Activated CD8-positive, alpha-beta memory T cell treated with anti-CD3 and anti-CD28 coated beads for 1 hour (primary cell): ENCODE measurements at places on chromosomes 1 and 21.

DNA sequence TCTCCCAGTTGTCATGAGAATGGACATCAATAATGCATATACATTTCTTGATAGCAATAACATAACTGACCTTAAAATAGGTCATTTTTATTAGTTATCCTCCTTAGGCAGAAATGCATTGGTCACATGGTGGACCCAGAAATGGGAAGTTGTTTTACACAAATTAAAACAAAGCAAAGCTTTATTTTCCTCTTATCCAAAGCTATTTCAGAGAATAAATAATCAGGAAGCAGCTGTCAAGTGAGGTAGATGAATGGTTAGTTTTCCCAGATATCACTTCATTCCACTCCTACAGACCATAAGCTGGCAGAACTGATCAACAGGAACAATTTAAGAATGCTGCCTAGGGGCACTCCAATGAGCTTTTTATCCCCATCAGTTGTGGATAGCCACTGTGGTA, 16.0 kb upstream of the OLIG1 start:
- DNase-seq, result no peak

GRCh38 chr1:171644805-171645483, 7.5 kb downstream of the MYOC start:
- peak; percentile 19 for DNase-seq

GRCh38 chr1:53947172-53947907, 1.2 kb downstream of the LRRC42 start:
- DNase-seq, result no peak

- DNase-seq, result no peak
These were observed 77.4 kb downstream of the SYT6 start for GRCh38 chr1:114076308-114076707.

GRCh38 chr1:117672756-117673155, 66.9 kb downstream of the TENT5C start:
- DNase-seq, result no peak

GRCh38 chr1:29830383-29830782, 594.1 kb downstream of the PTPRU start:
- DNase-seq, result no peak

DNA sequence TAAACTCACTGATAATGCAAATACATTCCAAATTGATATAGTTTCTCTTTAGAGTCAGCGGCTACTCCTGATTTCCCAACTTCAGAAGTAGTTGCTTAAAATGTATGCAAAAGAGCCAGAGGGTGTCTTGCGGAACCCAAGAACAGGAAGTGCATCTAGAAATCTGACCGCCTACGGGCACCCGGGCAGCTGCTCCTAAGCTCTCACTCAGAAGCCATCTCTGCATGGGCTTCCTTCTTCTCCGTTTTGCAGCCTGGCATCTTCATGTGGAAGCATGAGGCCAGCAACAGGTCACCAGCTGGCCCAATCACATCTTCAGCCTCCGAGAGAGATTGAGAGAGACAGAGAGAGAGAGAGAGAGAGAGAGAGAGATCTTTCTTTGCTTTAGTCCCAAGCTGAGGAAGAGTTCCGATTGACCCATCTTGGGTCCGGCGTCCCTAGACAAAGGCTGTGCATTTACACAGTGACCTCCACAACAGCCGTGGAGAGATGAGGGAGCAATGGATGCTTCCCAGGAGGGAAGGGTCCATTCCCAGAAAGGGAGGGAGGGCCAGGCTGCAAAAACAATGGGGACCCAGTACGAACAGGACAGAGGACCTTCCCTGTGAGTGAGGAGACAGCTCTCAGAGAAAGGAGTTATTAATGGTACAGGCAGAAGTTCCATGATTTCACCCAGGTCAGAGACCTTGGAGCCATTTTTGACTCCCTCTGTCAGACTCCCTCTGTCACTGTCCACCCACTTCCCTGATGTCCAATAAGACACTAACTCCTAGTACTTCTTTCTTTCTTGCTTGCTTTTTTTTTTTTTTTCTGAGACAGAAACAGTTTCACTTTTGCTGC, 28.2 kb upstream of the SLC30A1 start:
- DNase-seq, result no peak

DNA sequence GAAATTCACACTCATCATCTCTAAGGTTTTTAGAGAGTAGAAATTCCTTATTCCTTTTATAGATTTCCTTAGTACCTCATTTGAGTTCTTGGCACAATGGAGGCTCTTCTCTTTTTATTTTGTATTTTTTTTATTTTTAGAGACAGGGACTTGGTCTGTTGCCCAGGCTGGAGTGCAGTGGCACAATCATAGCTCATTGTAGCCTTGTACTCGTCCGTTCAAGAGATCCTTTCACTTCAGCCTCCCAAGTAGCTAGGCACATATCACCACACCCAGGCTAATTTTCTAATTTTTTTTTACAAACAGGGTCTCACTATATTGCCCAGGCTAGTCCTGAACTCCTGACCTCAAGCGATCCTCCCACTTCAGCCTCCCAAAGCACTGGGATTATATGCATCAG, 29.6 kb downstream of the RGL1 start:
- no peak for DNase-seq

GRCh38 chr1:25462732-25463131, 32.0 kb downstream of the MACO1 start:
- no peak for DNase-seq

GRCh38 chr21:14270631-14271030, 54.7 kb downstream of the RBM11 start:
- DNase-seq, result no peak

DNA sequence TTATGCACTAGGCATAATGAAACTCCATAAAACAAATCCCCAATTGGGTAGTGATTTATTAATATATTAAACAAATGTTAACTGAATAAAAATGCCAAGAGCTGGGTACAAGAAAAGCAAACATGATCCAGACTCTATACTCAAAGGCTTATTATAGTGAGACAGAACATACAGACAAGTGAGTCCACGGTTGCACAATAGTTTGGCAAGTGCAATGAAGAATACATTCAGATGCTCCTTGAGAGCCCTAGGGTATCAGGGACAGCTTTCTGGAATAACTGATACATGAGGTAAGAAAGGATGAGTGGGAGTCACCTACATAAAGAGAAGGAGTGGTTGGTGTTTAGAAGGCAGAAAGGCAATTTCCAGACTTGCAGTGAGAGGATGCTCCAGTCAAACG, 85.1 kb downstream of the VAV3 start:
- no peak for DNase-seq

- no peak for DNase-seq
These were observed 77.3 kb upstream of the BCAR3 start for GRCh38 chr1:93758842-93759515.

- no peak for DNase-seq
These were observed 293.6 kb downstream of the PLPP3 start for GRCh38 chr1:56285554-56286402.

DNA sequence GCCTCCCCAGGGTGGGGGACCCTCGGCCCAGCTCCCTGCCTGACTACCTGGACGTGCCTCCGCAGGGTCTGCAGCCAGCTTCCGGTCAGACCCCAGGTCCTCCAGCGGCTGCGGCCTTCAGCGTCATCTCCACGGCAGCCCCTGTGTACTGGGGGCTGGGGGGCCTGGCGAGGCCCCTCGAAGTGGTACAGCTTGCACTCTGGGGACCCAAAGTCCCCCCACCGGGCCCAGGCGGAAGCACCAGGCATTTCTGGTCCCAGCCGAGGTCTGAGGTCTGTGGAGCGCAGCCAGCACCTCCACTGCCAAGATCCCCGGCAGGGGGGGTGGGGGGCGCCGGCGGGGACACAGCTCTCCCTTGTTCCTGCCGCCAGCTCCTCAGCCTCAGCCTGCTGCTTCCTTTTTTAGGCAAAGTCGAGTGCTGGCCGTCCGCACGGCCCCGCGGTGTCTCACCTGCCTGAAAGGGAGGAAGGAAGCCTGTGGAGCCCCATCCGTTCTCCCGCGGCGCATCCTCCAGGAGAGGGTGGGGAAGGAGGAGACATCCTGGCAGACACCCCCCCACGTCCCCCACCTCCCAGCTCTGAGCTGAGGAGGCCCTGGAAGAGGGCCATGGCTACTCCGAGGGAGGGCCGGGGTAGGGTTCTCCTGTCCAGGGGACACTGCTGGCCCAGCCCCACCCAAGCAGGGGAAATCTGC, 1.2 kb upstream of the VWA1 start:
- no peak for DNase-seq

- DNase-seq, result no peak
These were observed 27.8 kb downstream of the TMEM53 start for GRCh38 chr1:44646261-44647110.

GRCh38 chr1:61152469-61153105, 70.2 kb downstream of the NFIA start:
- DNase-seq, result no peak

GRCh38 chr1:113780374-113781146, 21.3 kb upstream of the PHTF1 start:
- no peak for DNase-seq

GRCh38 chr1:98991127-98992012, 13.3 kb downstream of the PLPPR5 start:
- DNase-seq, result no peak

DNA sequence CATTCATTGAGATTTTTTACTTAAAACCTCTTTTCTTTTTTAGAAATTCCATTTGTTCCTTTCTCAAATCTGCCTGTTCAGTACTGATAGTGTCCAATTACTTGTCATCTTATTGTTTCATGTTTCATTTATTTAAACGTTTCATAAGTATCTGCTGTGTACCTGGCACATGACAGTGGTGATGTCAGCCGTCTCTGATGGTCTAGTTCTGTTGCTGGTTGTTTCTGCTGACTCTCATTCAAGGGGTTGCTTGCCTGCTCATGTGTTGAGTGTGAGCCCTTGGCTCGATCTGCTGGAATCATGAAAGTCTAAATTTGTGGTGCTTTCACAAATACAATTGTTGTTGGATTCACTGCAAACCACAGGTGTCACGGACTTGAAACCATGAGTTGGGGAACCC, 25.5 kb upstream of the C2CD2 start:
- DNase-seq, result no peak

DNA sequence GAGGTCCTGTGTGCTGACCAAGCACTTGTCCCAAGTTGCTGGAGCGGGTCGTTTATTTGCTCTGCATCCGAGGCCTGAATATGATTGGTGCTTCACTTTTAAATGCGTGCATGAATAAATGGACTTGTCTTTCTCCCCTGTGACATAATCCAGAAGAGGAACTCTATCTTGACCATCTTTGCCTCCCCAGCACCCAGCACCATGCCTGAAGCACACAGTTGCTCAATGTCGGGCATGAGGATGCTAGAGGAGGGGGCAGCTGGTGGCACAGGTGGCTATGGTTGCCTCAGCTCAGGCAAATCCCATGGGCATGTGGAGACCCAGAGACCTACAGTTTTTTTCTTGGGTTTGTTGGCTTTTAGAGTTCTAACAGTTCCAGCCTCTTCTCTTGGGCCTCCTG, 142.6 kb downstream of the KAZN start:
- DNase-seq, result no peak

- no peak for DNase-seq
These were observed 199.0 kb upstream of the L1TD1 start for GRCh38 chr1:61995641-61996040.
